ENCODE measurements at places on chromosomes 1 and 21. TPM values are rescaled to one million over a fixed set of nuclear protein-coding genes. Genes with fewer than 3 reads are reported as not detected.

TFF1 gene
- not detected for total RNA-seq

- DNase-seq, result no peak
These were observed 47.4 kb downstream of the CAMTA1 start for GRCh38 chr1:6832531-6833188.

GRCh38 chr1:224745394-224745793 is 129.3 kb downstream of the CNIH3 start:
- DNase-seq, result no peak

AK5 gene
- total RNA-seq, result not detected

DMBX1 gene
- total RNA-seq, result not detected

DNA sequence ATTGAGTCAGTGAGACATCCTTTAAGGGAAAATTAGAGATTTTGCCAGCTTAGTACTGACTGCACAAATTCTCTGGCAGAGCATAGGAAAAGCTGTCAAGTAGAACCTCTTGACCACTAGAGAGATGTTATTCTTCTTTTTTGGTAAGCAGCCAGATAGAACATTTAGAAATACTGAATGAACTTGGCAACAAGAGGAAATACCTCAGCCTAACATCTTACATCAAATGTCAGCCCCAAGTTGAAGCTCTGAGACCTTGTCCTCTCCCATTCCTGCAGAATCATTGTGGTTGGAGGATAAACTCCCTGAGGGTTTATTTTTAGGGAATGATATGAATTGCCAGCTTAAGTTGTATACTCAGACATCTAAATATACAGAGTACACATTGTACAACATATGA is 53.5 kb downstream of the MIGA1 start:
- no peak for DNase-seq

All from NCI-H460 (cell line).